ENCODE measurements at places on chromosomes 6 and 20.

DNA sequence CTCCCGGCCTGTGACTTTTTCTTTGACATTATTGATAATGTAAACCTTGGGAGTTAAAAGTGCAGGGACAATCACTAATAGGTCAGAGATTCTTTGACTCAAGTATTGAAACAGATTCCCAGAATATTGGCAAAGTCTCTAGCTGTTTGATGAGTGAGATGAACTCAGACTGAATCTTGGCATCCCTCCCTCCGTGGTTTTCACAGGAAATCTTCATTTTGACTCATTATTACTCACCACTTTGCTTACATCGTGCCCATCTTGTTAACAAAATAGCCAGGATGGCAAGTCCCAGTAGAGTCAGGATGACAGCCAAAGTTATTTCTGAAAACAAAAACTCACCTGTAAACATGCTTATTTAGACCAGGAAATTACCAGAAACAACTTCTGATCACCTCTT lies 2.0 kb downstream of the TSBP1 start:
- DNase-seq, result no peak

DNA sequence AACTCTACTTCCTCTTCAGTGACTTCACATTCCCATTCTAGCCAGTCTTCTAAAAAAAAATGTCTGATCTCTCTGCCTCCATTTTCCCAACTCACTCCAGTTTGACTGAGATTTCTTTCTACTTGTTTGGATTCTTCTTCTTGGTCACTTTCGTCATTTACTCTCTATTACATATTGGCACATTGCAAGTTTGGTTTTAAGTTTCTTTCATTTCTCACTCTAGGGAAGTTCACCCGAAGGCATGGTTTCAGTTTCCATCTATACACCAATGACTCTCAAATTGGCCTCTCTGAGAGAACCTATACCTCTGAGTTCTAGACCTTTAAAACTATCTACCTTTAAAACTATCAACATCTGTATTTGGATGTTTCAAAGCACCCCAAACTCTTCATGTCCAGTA lies 51.3 kb downstream of the CD109 start:
- no peak for DNase-seq

DNA sequence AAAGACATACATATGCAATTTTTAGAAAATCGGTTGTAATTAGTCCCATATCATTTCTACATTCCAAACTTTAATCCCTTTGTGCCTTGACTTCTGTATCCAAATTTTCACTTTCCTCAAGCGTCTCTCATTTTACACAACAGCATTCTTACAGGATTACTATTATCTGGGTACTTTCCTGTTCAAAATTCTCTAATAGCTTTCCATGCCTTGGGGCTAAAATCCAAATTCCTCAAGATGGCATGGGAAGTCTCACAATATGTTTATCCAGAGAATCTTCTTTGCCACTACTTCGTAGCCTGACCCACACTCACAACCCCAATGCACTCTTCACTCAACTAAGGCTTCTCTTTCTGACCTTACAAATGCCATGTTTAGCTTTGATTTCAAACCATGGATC lies 125.0 kb downstream of the TBX18 start:
- no peak for DNase-seq

DNA sequence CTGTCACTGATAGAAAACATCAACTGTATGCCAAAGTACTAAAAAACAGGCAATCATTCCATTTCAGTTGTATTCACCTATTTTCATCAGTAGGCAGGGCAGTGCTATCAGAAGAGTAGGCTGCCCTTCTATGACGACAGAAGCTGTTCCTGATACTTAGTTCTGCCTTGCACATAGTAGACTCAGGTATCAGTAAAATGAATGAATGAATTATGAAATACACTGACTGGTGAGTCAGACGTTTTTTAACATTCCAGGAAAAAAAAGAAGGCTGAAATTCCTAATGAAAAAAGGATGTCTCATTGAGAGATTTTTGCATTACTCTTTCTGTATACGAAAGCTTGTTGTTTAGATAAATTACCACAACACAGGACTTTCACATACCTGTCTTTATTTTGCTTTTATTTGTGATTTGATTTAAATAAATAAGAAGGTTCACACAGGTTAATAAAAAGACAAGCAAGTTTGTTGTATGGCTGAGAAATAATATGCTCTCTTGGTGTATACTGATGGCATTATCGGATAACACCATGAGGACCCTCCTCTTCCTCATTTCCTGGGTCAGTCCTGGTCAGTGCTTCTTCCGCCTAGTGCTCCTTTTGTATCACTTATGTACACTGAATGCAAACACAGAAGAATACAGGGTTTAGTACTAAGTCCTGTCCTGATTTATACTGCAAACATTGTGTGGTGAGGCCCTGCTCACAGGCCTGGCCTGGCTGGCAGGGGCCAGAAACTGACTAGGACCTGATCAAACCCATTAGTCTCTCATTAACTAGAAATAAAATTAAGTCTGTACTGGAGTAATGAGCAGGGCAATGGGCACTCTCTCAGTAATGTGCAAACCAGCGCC lies 39.4 kb upstream of the SPDEF start:
- no peak for DNase-seq

- DNase-seq, result no peak
Measured at GRCh38 chr20:2729791-2730190, 37.2 kb downstream of the EBF4 start.

DNA sequence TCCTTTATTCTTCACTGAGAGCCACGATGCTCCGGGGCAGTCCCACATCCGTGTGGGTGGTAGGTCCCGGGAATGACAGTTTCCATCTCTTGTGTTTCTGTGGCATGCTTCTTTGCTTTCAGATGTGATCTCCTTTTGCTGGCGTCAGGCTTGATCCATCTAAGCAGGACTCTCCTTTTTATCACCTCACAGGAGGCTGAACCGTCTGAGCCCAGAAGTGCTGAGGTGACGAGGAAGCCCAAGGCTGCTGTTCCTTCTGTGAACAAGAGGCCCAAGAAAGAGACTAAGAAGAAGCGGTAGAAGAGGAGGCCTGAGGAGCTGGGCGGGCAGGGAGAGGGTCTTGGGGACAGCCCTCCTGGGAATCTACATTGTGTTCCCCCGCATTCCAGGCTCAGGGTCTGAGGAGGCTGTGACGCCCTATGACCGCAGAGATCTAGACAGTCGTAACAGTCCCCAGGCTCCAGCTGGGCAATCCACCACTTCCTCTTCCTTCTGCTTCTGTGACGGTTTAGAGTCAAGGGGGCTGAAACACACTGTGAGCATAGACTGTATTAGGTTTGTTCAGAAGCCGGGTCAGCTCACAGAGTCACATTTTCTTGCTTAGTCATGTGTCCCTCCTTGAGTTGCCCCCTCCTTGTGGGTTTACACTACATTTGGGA lies 26.8 kb downstream of the MANBAL start:
- DNase-seq, result no peak
